ENCODE measurements at places on chromosomes 2 and 18. TPM values are rescaled to one million over a fixed set of nuclear protein-coding genes. Genes with fewer than 3 reads are reported as not detected.

Gene VWC2L
- not detected for total RNA-seq

Gene HAAO
- total RNA-seq, result 0.73 TPM

Gene SERPINB13
- not detected for total RNA-seq

Gene CDH19
- not detected for total RNA-seq

Gene MAPK4
- not detected for total RNA-seq

Gene FN1
- 42.5 TPM for total RNA-seq

Gene DNAH6
- total RNA-seq, result not detected

Gene ZNF804A
- not detected for total RNA-seq

Gene DAW1
- total RNA-seq, result 1.8 TPM

Gene DSEL
- total RNA-seq, result 2.5 TPM

Gene C2orf66
- total RNA-seq, result not detected

Gene CD8A
- 0.28 TPM for total RNA-seq

Gene ASB18
- total RNA-seq, result not detected

Gene SP140L
- 15.1 TPM for total RNA-seq

Gene HOXD8
- 0.39 TPM for total RNA-seq

Gene EFEMP1
- 86.3 TPM for total RNA-seq

Gene NAT8
- total RNA-seq, result not detected

Gene IFIH1
- 4.7 TPM for total RNA-seq

Gene C2orf92
- total RNA-seq, result 11.2 TPM

Gene MYO7B
- total RNA-seq, result not detected
